Femur (tissue), 1 donor: ENCODE measurements at places on chromosomes 3 and 15.
A peak's percentile ranks its signal among the peaks of the same experiment; 100 is the strongest.

DNA sequence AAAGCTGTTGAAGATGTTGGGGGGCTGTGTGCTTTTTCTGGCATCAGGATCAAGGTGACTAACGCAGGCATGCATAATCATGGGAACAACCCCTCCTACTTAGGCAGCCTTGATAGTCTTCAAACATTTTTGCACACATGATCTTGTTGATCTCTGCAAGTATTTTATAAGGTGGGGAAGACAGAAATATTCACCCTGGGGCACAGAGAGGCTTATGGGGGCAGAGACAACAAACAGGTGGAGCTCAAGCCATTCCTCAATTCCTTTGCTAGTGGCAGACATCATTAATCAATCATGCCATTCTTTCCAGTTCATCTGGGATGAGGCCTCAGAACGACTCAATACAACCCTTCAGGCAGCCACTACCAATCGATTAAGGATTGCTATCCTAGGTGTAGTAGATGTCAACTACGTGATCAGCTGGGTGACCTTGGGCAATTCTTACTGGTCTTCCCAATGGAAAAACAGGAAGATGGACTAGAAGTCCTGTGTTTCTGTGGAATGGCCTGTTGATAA lies 110.3 kb upstream of the SMAD3 start:
- no peak for DNase-seq

GRCh38 chr15:42604894-42605744 lies 29.7 kb downstream of the STARD9 start:
- no peak for DNase-seq

DNA sequence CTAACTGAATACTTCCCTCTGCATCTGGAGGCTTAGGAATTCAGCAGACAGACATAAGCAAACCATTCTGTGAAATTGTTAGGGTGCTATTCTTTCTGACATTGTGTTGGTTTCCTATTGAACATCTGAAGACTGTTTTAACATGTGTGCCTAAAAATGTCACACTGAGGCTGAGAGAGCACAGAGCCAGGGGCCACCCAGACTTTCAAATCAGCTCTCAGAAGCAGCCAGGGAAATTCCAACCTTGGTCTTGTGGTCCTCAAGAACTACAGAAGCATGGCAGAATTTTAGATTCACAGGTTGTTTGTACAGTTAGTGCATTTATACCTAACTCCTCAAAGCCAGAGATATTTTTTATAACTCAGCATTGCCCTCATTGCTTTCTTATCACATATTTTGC lies 929.2 kb upstream of the CFAP20DC start:
- DNase-seq, result no peak

DNA sequence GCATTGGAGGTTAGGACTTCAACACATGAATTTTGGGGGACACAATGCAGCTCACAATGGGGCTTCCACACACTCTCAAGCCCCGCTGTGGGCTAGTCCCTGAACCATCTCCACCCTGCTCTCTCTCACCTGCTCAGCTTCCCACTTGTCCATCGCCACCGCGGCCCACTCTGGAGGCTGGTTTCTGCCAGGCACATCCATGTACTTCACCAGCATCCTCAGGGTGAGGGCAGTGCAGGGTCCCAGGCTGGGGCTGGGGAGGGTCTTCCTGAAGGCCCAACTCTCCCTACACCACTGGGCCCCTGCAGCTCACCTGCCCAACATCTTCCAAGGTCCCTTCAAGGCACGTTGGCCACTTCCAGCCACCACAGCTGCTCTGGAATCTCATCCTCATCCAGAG lies 46.4 kb downstream of the KLF15 start:
- DNase-seq, result no peak

DNA sequence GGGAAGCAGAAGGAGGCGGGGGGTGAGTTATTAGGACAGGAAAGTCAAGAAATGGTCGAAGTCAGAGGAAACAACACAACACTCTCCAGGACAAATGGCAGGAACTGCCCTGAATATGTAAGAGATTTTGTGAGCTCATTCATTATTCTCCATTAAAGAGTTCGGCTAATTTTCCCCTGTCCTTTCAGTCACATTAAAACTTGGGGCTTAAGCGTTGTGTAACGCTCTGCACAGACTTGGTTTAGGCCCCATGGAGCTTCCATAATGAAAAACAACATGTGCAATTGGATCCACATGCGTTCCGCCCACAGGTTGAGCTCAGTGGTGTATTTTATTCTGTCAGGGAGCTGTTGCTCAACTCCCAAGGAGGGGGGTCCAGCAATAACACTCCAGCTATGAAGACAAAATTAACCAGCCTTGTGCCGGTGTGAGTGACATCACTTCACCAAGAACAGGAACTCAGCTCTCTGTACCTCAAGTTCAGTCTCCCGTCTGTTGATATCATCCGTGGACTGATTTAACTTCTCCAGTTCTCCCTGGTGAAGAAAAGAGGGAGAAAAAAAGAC lies 2.3 kb downstream of the SH3BP5 start:
- DNase-seq, result peak; percentile 79

DNA sequence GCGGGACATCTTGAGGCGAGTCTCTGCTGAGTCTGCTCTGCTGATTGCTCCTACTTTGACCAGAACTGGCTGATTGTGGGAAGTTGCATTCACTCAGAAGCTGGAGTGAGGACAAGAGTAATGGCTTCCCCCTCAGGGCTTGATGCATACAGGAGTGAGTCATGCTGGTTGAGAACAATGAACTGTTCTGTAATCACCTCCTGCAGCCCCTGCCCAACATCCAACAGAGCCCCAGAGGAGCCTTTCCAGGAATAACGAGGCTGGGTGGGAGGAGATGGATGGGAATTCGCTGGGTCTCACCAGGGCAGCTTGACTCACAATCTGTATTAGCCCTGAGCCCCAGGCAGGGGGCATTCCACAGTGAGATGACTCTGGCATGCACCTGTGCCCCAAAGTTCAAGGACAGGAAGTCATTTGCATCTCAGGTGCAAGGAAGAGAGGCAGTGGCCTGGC lies 85.0 kb downstream of the RAB11A start:
- DNase-seq, result no peak

DNA sequence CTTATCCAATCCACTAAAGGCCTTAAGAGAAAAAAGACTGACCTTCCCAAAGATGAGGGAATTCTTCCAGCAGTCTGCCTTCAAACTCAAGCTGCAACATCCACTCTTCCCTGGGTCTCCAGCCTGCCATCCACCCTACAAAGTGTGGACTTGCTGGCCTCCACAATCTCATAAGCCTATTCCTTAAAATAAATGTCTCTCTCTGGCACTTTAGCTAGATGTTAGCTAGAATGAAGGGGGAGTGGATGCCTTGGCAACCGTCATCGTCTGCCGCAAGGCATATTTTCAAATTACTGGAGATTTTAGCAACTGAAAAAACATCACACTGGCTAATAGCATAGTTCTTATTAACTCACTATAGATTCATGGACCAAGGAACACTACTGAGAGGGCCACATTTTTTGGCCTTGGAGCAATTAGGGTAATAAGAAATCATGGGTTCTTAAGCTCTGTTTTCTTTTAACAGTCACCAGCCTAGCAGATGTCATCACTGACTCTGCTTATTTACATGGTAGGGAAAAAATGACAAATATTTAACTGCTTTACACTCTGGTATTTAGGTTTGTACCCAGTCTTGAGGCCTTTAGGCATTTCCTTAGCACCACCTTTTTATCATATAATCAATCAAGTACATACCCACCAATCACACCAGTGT lies 245.3 kb downstream of the MYRIP start:
- DNase-seq, result no peak

- no peak for DNase-seq
These were observed 527.3 kb downstream of the SHQ1 start for GRCh38 chr3:72320955-72321303.

DNA sequence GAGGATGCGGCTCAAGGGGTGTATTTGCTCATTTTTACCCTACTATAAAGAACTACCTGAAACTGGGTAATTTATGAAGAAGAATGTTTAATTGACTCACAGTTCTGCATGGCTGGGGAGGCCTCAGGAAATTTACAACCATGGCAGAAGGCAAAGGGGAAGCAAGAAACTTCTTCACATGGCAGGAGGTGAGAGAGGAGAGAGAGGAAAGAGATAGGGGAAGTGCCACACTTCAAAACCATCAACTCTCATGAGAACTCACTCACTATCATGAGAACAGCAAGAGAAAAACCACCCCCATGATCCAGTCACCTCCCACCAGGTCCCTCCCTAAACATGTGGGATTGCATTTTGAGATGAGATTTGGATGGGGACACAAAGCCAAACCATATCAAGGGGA lies 192.7 kb downstream of the DIPK2A start:
- DNase-seq, result no peak

- no peak for DNase-seq
These were observed 137.3 kb upstream of the SLC24A5 start for GRCh38 chr15:47983533-47983932.

DNA sequence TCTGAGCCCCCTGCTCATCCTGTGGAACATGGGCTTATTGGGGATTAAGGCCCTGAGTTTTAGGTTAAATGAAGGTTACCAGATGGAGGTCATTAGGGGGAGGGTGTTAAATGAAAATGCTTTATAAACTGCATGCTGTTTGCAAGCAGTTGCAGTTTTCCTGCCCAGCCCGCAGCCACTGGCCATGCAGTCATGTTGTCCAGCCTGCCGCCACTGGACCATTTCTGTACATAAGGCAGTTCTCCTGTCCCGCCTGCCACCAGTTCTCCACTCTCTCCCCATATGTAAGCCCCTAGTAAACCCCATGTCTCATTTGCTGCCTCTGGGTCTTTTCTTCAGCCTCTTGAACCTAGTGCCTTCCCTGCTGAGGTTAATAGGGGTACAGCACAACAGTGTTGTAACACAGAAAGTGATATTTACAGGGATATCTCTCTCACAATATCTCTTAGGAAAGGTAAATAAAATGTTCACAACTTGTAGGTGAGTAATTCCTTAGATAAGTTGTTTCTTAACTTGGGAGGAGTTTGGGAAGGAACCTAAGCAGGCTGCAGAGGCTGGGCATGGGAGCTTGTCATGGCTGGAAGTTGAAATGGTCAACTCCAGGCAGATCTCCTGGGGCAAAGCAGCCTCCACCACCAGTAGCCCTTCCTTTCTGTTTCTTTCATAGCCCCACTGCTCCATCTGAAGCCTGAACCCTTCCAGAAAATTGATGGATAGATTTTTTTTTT lies 148.2 kb downstream of the CMSS1 start:
- no peak for DNase-seq

GRCh38 chr3:22632536-22632935 lies 570.6 kb upstream of the UBE2E2 start:
- DNase-seq, result no peak

GRCh38 chr15:85485956-85486567 lies 105.7 kb downstream of the AKAP13 start:
- peak; percentile 51 for DNase-seq

- no peak for DNase-seq
These were observed 61.4 kb upstream of the KLF13 start for GRCh38 chr15:31265090-31265870.

- no peak for DNase-seq
These were observed 83.1 kb downstream of the DIPK2A start for GRCh38 chr3:144054766-144055165.

GRCh38 chr3:121885386-121885785 lies 8.8 kb upstream of the SLC15A2 start:
- DNase-seq, result no peak

DNA sequence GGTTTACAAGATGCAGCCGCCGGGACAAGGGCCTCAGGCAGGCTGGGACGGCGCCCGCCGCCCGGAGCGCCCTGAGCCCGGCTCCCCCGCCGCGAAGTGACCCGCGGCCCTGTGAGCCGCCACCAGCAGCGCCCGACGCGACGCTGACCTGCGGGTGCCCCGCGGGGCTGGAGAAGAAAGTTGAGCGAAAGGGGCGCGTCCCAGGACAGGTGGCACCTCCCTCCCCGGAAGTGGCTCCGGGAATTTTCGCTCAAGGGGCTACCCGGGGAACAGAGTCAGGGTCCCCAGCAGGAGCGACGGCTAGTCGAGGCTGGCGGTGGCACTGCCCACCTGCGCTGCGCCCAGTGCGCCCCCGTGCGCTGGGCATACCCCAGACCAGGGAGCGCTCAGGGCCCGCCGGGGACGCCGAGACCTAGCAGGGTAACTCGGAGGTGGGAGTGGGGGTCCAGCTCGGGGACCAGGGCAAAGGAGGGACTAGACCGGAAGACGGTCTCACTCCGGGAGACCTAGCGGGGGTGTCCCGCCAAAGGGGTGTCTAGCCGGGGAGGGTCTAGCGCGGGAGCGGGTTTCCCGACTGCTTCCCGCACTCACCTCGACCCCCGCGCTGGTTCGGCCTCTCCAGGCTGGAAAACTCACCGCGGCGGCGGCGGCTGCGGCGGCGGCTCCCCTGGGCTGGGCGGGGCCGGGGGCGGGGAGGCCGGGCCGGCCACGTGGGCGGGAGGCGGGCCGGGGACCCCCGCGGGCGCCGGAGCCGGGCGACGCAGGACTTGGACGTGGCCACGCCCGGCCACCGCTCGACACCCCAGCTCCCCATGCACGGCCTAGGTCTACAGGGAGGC lies 18.4 kb downstream of the SPATA12 start:
- DNase-seq, result peak; percentile 78

GRCh38 chr3:129230311-129231019 lies 18.9 kb upstream of the COPG1 start:
- DNase-seq, result no peak

GRCh38 chr3:59425942-59426341 lies 376.1 kb upstream of the CFAP20DC start:
- no peak for DNase-seq

- DNase-seq, result no peak
These were observed 1261.1 kb downstream of the ROBO1 start for GRCh38 chr3:78506581-78507195.

- DNase-seq, result peak; percentile 60
These were observed 36.8 kb upstream of the SEC13 start for GRCh38 chr3:10357592-10358308.

DNA sequence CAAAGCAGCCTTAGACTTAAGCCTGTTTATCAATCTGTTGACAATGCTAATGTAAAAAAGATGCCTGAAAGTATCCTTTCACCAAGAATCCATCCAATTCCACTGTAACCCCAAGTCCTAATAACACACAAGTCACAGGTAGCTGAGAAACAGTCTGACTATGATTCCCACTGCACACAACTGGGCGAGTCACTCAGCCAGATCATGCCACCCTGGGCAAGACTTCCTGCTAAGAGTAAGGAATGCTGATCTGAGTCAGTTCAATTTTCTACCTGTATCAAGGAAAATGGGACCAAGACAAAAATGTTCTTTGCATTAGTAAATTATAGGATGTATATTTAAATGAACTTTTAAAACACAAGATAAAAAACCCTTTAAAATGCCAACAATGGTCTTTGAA lies 33.3 kb downstream of the NPTN start:
- DNase-seq, result no peak

GRCh38 chr3:107092121-107092520 lies 285.1 kb upstream of the CCDC54 start:
- no peak for DNase-seq

DNA sequence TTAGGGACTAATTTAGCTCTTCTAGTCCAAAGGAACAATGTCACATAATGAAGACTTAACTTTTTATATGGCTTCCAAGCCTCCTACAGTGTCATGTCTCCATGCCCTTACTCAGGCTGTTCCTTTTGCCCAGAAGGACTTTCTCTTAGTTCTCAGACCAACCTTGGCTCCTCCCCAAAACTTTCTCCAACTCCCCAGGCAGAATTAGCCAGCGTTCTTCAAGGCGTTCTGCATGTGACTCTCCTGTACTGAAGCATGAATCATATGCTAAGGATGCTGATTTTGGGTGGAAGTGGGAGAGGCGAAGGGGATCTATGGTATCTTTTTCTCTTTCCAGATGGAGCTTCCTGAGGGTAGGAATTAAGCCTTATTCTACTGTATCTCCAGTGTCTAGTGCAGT lies 335.1 kb upstream of the ICE2 start:
- no peak for DNase-seq

- DNase-seq, result no peak
These were observed 516.3 kb upstream of the CADM2 start for GRCh38 chr3:84442533-84442932.

GRCh38 chr3:170745211-170745718 lies 124.7 kb downstream of the RPL22L1 start:
- DNase-seq, result no peak
